AG09319 (cell line): ENCODE measurements at places on chromosomes 2 and 18.

GRCh38 chr18:79327199-79327721, 68.5 kb upstream of the NFATC1 start:
- DNase-seq = no peak

DNA sequence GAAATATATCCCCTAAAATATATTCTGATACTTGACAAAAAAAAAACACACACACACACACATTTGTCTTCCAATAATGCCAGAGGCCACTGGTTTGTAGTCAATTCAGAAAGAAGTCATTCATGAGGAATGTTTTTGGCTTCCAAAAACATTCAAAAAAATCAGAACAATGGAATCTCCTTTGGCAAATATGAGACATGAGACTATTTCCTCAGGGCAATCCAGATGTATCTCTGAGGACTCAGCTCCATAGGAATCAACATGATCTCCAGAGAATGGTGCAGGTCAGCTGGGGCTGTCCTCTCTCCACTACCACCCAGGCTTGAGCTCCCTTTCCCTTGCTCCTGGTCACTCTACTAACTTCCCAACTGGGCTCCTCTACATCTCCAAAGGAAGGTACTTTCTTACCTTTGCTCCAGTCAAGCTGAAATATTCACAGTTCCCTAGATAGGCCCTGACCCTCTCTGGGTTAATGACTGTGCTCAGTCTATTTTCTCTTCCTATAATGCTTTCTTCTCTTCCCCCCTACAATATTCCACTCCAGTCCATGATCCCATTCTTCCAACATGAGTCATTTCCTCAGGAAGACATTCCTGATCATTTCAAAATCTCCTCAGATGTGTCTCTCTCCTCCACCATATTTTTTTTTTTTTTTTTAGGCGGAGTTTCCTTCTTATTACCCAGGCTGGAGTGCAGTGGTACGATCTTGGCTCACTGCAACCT, 145.3 kb downstream of the C1D start:
- peak; percentile 80 for DNase-seq

- no peak for DNase-seq
These were observed 53.0 kb downstream of the POLR1A start for GRCh38 chr2:86052676-86053075.

GRCh38 chr2:69965756-69966445, 4.5 kb upstream of the ASPRV1 start:
- no peak for DNase-seq

DNA sequence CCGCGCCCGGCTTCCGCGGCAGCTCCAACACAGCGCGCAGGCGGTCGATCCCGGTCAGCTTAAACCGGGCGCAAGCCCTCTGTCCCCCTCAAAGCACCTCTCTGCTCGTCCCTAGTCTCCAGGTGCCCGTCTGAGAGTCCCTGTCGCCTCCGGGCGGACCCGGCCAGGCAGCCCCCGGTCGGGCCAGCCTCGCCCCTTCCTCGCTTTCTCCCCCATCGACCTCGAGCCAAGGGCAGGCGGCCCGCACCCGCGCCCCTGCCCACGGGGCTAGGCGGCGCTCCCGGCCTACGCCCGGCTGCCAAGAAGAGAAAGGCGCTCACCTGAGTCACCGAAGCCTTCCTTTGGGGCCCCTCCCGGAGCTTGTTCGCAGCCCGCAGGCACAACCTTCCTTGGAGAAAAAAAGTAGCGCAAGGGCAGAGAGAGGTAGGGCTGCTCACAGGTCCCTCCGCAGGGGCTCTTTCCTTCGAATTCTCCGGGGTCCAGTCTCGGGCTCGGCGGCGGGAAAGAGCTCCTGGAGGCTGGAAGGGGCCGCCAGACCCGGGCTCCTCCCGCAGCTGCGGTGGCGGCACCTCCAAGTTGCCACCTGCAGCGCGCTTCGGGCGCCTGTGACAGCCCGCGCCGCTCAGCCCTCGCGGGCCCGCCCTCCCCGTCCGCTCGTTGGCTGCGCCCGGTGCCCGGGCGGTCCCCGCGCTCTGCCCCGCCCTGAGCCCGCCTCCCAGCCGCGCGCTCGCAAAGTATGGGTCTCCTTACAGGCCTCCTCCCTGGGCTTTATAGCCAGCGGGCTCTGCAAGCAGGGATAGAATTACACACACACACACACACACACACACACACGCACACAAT, 86.5 kb upstream of the EPB41L3 start:
- DNase-seq = peak; percentile 28

DNA sequence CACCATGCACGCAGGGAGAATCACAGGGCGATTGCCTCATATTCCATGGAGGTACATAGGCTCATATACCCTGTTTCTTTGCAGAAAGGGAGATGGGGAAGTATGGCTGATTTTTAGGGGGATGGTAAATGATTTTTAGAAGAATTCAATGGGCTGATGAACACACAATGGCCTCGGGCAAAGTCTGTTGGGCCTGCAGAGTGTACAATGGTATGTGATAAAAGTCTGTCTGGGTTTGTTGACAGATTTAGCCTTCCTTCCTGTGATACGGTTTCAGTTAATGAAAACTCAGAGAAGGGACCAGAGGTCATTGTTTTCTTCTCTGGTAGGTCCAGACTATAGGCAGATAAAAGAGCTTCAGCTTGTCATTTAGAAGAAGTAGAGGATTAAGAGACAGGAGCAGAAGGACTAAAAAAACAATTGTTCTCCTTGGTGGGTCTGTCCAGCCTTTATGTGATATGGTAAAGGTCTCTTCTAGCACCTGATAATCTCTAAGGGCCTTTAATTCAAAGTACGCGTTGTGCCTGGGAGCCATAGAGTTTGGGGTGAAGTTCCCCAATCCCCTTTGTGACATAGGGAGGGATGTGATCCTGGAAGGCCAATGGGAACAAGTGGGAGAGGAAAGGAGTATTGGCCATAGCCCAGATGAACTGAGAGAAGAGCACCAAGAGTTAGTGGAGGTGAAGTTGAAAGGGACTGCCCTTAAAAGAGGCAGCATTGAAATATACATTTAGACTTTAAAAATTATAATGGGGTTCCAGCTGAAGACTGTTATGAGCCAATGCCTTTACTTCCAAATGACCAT, 107.5 kb upstream of the SERPINE2 start:
- no peak for DNase-seq

DNA sequence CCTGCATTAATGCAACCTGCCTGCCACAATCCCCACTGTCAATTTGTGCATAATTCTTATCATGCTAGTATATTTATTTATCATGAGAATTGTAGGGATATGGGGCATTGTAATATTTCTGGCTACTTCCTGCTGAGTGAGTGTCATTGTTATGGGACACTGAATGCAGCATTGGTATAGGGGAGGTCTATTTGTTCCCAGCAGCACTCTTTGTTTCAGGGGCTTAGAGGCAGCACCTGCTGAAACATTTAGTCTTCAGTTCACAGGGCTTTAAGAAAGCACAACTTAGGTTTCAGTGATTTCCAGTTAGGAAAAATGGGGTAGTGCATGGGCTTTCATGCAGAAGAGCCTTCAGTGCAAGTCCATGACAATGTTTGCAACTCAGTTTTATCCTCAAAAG, 23.6 kb downstream of the SULT1C3 start:
- DNase-seq = no peak

DNA sequence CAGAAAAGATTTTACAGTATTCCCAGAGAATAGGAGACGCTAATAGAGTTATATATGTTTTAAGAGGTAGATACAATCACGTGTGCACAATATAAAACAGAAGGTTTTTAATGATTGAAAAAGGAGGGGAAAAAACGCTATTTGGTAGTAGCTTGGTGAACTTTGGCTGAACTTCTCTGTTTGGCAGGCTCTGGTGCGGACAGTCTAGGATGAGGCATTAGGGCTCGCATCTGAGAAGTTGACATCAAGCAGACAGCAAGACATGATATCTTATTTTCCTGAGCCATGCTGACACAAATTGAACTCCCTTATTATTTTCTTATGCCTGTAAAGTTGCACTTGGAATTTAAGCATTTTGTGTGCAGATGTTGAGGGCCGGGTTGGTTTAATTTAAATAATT, 176.6 kb downstream of the EN1 start:
- DNase-seq = no peak

DNA sequence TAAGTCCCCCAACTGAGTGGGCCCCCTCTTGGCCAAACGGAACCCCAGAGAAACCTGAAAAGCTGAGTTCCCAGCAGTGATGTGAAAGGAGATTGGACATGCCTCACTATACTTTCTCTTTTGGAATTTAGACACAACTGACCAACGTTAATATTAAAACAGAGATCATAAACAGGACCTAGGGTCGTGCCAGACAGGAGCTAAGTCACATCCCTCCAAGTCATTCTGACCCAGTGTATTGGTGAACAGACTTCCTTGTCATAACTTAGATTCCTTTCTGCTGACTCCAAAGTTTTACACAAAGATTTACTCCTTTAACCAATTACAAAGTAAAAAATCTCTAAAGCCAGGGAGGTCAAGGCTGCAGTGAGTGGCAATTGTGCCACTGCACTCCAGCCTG, 46.9 kb downstream of the UXS1 start:
- DNase-seq = peak; percentile 1

DNA sequence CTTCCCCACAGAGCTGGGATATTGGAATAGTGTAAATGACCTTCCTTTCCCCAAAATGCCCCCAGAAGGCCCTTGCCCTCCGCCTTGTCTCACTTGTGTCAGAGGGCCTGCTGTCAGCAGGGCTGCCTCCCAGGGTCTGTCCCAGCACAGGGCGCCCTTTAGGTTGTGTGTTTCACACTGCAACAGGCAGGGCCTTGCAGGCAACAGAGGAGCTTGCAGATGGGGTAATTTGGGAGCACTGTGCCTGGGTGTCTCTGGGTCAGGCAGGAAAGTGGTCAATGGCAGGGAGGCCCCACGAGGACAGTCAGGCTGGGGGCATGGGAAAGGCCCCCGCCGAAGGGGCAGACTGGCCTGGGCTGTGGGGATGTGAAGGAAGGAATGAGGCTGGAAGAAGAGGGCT, 130.7 kb downstream of the ASB1 start:
- no peak for DNase-seq

DNA sequence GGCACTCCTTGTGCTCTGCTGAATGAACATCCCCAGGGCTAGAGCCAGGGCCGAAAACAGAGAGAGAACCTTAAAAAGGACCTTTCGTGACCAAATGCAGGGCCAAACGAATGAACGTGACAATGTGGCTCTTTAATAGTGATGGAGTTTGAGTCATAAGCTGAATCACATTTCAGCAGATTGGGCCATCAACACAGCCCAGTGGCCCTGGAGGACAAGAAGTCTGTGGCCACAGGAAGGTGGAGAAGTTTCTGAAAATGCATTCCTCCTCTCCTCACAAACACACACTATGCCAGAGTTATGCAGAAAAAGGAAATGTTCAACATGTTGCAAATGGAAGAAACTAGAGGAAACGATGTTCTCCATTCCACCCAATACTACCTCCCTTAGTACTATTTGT, 415.8 kb downstream of the HRH4 start:
- no peak for DNase-seq

DNA sequence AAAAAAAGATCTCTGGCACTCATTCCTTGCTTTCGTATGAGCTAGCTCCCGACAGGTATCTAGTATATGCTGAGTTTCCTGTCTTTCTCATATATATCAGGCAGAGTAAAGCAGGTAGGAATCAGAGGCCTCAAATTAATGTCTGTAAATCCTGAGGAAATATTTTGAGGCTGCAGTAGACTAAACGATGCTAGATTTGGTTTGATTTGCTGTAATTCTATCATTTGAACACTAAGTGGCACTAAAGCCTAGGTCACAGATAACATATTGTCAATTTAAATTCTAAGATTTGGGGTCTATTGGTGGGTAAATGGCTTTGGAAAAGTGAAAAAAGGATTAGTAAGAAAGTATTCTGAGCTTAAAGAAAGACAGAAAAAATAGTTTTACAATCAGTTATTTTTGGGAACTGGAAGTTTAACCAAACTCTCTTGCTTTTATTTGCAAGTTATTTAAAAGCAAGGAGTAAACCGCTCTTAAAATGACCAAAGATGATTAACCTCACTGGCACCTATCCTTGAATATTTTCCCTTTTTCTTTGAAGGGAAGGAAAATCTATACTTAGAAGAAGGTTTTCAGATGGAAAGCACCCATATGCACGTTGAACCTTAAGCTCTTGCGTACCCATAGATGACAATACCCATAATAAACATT, 37.6 kb upstream of the SLC4A10 start:
- no peak for DNase-seq

DNA sequence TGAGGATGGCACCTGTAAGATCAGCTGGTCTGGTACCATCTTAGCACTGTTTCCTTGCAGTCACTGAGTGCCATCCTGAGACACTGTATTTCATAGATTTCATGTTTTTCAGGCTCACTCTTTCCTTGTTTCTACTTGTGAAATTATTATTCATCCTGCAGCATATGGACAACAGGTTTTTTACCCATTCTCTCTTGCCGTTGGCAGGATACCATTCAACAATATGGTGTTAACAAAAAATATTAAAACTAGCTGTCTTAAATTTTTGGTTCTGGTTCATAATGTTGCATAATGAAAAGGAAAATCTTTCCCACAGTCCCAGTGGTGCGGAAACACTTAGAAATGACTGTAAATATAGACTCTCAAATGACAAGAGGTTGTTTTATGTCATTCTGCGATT, 23.1 kb upstream of the ATG16L1 start:
- no peak for DNase-seq

- DNase-seq = no peak
These were observed 8.0 kb upstream of the MBP start for GRCh38 chr18:77140439-77141109.

GRCh38 chr2:68762100-68762499, 27.5 kb downstream of the ARHGAP25 start:
- DNase-seq = no peak

GRCh38 chr2:181190711-181191110, 210.3 kb downstream of the UBE2E3 start:
- no peak for DNase-seq

- DNase-seq = no peak
These were observed 1237.1 kb downstream of the LRP1B start for GRCh38 chr2:140893685-140894084.

DNA sequence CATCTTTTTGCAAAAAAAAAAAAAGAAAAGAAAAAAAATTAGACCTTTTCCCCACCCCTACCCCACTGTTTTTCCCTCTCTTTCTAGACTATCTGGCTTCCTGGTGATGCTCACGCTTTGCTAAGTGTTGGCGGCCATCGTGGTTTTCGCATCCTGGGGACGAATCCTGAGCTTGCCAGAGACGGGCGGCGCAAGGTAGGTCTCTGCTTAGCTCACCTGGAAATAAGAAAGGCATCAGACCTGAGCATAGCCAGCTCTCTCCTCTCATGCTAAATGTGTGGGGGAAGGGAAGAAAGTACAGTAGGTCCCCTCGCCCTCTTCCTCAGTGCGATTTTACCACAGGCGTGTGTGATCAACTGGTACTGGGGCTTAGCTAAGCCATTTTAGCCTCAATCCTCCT, 90.5 kb downstream of the KLHL29 start:
- DNase-seq = no peak

GRCh38 chr18:23824240-23824639, 135.0 kb downstream of the LAMA3 start:
- DNase-seq = no peak
